RPMI8226 (cell line): ENCODE measurements at places on chromosomes 2 and 18.

- DNase-seq = no peak
Measured at GRCh38 chr2:139622691-139623090, 842.5 kb upstream of the NXPH2 start.

DNA sequence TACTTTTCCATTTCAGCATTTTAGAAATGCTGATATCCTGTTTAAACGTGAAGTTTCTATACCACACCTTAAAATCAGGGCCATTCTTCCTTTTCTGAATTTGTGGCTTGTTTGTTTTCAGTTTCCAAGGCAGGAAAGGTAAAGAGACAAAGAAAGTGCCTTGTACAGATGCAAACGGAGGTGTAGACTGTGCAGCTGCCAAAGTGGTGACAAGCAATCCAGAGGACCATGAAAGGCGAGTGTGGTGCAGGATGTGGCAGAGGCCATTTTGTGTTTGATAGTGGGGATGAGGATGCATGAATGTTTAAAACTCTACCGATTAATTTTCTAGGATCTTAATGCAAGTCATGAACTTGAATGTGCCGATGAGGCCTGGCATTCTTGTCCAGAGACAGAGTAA is 733 bp downstream of the C2orf74 start:
- DNase-seq = no peak

GRCh38 chr2:30031184-30031583 is 109.8 kb upstream of the ALK start:
- DNase-seq = no peak

- DNase-seq = peak; percentile 75
Measured at GRCh38 chr18:48947560-48947959, 3.2 kb downstream of the SMAD7 start.

DNA sequence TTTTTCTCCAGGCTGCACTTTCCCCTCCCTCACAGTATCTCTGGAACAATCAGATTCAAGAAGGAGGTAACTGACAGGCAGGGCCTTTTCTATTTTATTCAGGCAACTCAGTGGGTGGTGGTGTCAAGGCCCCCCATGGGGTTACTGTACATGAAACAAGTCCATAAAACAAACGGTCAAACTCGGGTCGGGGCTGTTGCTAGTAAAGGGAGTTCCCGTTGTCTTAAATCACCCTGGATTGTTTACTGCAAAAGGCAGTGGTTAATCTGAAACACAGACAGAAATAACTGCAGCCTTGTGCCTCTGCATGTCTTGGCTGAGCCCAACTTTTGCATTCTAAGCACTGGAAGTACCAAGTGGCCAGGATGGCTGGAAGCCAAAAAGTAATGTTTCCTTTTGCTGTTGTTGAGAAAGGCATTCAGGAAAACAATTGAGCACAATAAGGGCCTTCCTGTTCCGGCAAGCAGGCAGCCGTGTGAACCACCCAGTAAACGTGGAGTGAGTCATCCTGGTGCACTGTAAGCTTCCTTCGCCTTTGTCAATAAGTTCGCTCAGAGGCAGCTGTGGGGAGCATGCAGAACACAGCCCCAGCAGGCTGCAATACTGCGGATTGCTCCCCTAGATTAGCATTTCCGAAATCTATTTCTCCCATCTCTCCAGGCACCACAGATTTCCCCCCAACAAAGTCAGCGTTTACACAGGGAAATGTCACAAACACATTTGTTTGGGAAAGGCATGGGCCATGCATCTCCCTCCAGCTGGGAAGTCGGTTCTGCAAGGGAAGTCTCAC is 149.6 kb downstream of the IRS1 start:
- peak; percentile 22 for DNase-seq

DNA sequence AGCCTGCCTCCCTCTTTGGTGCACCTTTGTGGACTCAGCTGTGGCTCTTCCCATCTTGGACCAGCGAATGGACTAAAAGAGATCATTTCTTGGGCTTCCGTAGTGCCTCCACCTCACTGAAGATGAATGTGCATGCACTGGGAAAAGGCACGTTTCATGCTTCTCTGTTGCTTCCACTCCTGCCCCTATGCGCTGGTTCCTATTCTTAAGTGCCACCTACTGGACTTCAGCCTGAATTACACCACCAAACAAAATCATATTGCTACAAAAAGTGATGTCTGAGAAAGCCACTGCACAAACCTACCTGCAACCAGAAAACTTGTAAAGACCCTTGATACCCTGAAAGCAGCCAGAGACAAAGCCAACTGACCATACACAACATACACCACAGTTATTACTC is 695.6 kb downstream of the TSN start:
- DNase-seq = peak; percentile 37

DNA sequence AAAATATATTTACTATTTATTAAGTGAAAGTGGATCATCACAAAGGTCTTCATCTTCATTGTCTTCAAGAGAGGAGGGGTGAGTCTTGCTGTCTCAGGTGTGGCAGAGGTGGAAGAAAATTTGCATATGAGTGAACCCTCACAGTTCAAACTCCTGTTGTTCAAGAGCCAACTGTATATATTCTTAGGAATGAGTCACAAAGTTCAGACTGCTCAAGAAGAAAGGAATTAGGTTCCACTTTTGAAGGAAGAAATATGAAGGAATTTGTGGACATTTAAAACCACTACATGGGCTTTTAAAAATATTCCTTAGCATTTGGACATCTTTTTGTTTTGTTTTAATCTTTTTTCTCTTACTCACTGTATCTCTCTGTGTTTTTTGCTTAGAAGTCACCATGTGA is 212.6 kb downstream of the INSIG2 start:
- DNase-seq = no peak

GRCh38 chr2:198774576-198774975 is 683.2 kb downstream of the SATB2 start:
- no peak for DNase-seq

GRCh38 chr2:8416849-8417832 is 264.7 kb upstream of the ID2 start:
- no peak for DNase-seq

DNA sequence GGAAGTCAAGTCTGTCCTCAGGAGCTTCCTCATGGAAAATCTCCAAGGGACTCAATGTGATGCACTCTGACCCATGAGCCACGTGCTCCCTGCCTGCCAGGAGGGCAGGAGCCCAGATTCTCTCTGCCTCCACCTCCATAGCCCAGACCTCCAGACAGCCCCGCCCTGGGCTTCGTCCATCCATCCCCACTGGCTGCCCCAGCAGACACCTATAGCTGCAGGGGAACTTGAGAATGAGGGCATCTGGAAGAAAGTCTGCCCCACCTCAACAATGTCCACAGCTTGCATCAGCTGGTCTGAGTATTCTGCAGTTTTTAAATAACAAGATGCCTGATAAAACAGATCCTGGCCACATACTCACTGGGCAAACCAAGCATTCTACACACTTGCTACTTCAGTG is 418.8 kb upstream of the SMIM21 start:
- DNase-seq = no peak

DNA sequence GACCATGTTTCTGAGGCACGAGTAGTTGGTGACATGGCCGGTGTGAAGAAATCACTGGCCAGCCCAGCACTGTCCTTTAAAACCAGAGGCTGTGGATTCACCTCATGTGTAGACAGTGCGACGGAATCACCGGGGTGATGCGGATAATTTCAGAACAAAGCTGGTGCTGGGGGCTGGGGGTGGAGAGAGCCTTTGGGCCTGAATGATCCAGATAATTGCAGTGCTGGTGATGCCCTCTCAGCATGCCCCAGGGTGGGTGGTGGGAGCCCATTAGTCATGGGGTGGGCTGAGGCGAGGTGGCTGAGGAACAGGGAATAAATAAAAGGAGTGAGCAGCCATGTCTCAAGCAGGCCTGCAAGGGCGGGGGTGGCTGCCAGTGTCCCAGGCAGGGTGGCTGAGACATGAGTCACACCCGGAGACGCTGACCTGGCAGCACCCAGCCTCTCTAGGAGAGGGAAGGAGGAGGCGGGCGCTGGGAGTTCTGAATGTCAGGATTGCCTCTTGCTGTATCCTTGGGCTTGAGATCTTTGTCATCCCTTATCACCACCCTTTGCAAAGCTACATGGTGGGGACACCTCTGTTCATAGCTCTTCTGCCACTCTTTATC is 151.1 kb upstream of the MSH6 start:
- DNase-seq = peak; percentile 23

DNA sequence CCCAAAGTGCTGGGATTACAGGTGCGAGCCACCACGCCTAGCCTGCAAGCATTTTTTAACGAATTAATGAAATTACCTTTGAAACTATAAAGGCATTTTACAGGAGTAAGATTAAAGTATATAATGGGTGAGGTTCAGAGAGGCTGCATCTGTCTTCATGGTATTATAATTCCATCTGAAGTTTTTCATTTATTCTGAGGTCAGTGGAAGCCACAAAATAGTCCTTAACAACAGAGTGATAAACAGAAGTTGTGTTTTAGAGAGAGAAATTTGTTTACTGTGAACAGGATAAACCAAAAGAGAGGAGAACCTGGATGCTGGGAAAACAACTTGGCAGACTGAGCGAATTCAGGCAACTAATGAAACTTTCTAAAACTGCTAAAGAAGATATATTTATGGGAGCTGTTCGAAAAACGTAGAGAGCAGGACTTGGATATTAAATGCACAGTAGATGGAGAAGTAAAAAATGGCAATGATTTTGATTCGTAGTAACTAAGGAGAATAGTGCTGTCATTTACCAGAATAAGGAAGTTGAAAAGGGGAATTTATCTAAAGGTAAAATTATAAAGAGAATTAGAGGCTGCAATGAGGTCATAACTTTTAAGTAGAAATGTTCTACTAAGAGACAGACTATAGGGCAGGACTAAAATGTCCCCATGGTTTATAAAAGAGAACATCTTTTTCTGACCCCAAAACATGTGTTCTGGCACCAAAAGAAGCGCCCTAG is 37.9 kb upstream of the ITGA4 start:
- DNase-seq = no peak

GRCh38 chr2:71100195-71100964 is 29.6 kb downstream of the MCEE start:
- peak; percentile 66 for DNase-seq

GRCh38 chr2:85987266-85988174 is 98.7 kb upstream of the ST3GAL5 start:
- DNase-seq = no peak

DNA sequence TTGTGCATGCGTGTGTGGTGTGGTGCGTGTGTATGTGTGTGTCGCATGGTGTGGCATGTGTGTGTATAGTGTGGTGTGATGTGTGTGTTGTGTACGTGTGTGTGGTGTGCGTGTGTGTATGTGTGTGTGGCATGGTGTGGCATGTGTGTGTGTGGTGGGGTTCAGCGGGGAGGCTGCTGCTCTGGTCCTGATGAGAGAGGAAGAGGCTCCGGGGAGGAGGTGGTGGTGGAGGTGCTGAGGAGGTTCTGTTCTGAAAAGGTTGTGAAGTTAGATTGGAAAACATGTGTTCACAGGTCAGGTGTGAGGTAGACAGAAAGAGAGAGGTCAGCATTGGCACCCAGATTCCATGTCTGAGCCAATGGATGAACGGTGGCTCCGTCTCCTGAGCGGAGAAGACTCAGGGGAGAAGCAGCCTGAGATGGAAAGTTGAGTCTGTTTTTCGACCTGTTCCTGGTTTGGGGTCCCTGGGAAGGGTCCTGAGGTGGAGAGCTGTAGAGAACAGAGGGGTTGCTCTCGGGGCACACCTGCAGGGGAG is 67.2 kb upstream of the HDAC4 start:
- no peak for DNase-seq

- DNase-seq = no peak
Measured at GRCh38 chr18:78867131-78867530, 112.5 kb upstream of the SALL3 start.

DNA sequence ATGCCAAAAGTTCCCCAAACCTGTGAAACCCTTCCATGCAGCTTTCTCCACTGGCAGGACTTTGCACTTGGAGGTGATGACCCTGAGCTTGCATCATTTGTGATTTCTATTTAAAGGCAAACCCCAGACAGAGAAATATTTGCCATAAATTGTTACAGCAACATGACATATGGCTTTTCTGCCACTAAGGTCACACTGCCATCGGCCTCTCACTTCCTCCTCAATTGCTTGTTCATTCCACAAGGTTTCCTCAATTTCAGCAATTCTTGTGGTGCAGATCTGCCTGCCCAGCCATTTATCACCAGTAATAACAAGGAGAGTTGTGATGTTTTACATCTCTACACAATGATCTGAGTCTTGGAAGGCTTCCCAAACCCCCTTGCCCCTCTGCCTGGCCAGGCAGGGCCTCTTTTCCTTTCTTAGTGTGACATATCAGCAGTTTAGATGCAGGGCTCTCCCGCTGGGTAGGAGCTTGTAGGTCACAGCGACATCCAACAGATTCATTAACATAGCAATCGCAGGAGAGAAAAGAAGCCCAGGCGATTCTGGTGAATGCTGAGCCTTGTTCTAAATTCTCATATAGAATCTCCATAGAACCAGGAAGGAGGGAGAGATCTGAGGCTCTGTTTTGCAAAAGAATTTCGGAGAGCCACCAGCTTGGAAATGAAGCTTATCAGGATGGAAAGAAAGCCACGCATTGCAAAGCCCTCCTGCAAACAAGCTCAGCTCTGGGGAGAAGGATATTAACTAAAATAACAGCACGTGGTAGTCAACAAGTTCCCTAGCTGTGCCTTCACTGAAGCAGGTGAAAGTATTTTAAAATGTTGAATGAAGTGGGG is 46.7 kb upstream of the ITGA6 start:
- DNase-seq = no peak

GRCh38 chr2:34602262-34602661 is 1003.2 kb upstream of the FAM98A start:
- DNase-seq = no peak

GRCh38 chr2:41420219-41420618 is 627.6 kb upstream of the PKDCC start:
- DNase-seq = no peak

GRCh38 chr2:36618381-36618780 is 20.4 kb upstream of the FEZ2 start:
- DNase-seq = peak; percentile 31

DNA sequence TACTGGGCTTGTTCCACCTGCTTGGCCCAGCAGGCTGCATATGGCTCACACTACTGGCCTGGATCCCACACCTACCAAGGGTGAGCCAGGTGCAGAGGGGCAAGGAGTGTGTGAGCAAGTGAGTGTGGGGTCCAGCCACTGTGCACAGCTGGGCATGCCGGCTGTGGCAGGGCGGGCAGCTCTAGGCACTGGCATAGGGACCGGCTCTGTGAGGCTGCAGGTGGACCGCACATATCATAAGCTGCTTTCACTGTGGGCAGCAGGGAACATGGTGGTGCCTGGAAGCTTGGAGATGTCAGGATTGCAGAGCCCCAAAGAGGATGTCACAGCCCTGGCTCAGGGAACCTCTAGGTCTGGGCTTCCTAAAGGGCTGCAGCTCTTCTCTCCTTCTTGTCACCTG is 154.3 kb downstream of the THSD7B start:
- no peak for DNase-seq

GRCh38 chr18:7202169-7202568 is 28.7 kb upstream of the LRRC30 start:
- DNase-seq = no peak

GRCh38 chr2:34664266-34664665 is 1065.2 kb upstream of the FAM98A start:
- no peak for DNase-seq

GRCh38 chr2:128363934-128364361 is 45.3 kb upstream of the HS6ST1 start:
- no peak for DNase-seq
